ENCODE measurements at places on chromosomes 2 and 18.

DNA sequence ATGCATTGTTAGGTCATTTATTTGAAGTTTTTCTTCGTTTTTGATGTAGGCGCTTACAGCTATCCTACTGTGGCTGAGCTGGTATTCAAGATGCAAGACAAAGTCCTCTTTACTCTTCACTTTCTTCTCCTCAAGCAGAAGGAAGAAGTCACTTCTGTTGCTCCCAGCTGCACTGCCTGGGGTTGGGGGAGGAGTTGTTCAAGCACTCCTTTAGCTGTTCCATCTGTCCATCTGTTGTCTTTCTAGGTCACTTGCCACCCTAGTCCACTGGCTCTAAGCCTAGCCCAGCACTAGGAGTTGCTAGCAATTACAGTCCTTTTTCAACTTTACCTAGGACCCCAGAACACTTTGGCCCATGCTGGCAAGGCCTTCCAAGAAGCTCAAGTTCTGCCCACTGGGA lies 200.6 kb upstream of the RBMS1 start:
- DNase-seq: no peak

DNA sequence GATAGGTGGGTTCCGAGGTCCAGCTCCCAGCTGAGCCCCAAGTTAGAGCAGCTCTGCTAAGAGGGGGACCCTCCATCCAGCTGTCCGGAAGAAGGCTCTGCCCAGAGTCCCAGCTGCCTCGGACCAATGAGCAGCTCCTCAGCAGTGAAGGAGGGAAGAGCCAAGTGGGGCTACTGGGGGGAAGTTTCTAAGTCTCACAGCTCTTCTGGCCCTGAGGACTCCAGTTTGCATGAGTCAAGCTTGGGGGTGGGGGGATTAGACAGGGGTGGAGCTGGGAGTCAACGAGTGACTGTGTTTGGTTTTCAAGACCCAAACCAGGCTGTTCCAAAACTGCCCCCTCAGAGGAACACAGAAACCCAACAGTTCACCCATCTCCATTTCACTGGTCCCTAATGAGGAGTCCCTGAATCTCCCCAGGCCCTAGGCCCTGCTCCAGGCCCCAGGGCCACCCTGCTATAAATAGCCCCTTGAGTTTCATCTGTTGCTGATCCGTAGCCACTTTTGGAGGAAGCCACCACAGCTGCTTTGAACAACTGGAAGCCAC lies 100.9 kb downstream of the TNS1 start:
- no peak for DNase-seq

- DNase-seq: no peak
Observed at GRCh38 chr18:28114472-28114871, 62.5 kb downstream of the CDH2 start.

DNA sequence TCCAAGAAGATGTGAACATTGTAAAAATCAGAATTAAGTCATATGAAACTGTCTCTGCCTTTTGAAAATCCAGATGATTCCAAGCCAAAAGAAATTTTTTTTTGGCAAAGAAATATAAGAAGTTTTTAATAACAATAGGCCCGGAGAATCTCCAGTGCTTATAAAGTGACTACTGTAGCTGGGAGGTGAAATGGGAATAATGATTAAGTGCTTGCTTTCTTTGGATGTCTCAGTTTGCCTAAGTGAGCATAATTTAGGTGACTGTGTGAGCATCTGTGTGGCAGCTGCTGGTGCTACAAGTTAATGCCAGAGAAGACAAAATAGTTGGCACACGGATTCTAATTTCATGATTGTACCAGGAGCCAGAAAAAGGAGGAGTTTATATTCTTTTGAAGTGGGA lies 185.0 kb downstream of the LTBP1 start:
- DNase-seq: no peak

- DNase-seq: no peak
Observed at GRCh38 chr18:12408247-12408869, 629 bp downstream of the PRELID3A start.

- DNase-seq: no peak
Observed at GRCh38 chr2:165899311-165899710, 54.3 kb downstream of the TTC21B start.
